ENCODE measurements at places on chromosomes 12 and 14. TPM values are rescaled to one million over a fixed set of nuclear protein-coding genes. Genes with fewer than 3 reads are reported as not detected.

The HOXC5 gene
- not detected for total RNA-seq

The SIX4 gene
- total RNA-seq, result not detected

The ASCL1 gene
- not detected for total RNA-seq

The MVK gene
- 19.8 TPM for total RNA-seq

The HOXC13 gene
- not detected for total RNA-seq

The TMTC1 gene
- total RNA-seq, result not detected

The TRAFD1 gene
- total RNA-seq, result 35.8 TPM

The IL22 gene
- total RNA-seq, result not detected

The RTL1 gene
- total RNA-seq, result not detected

The SUOX gene
- total RNA-seq, result 6.2 TPM

The GPD1 gene
- 0.16 TPM for total RNA-seq

The IFI27 gene
- total RNA-seq, result 4.1 TPM

The PRB4 gene
- not detected for total RNA-seq

The RNU6-8 gene
- not detected for total RNA-seq

The ETNK1 gene
- total RNA-seq, result 54.9 TPM

The LPCAT3 gene
- 17.3 TPM for total RNA-seq

The CPM gene
- 5.8 TPM for total RNA-seq

The CYP46A1 gene
- total RNA-seq, result 0.16 TPM

The WNT1 gene
- not detected for total RNA-seq

The MBIP gene
- 29.4 TPM for total RNA-seq

The MPHOSPH9 gene
- 101 TPM for total RNA-seq

The PPP1R13B gene
- 11.9 TPM for total RNA-seq

The POTEM gene
- not detected for total RNA-seq

Measured in activated CD8-positive, alpha-beta T cell treated with anti-CD3 and anti-CD28 coated beads for 36 hours (primary cell).